ENCODE measurements at places on chromosomes 4 and X.

- DNase-seq: no peak
Measured at GRCh38 chr4:180665994-180666824, 1577.0 kb upstream of the TENM3 start.

DNA sequence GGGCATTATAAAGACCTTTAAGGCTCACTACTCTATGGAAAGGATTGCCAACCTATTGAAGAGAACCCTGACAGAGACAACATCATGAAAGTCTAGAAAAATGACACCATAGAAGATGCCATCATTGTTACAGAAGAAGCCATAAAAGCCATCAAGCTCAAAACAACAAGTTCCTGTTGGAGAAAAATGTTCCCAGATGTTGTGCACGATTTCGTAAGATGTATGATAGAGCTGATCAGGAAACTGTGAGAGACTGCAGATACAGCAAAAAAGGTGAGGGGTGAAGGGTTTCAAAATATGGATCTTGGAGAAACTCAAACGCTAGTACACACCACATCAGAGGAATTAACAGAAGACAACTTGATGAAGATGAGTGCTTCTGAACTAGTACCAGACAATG lies 53.3 kb downstream of the WDFY3 start:
- DNase-seq: no peak

DNA sequence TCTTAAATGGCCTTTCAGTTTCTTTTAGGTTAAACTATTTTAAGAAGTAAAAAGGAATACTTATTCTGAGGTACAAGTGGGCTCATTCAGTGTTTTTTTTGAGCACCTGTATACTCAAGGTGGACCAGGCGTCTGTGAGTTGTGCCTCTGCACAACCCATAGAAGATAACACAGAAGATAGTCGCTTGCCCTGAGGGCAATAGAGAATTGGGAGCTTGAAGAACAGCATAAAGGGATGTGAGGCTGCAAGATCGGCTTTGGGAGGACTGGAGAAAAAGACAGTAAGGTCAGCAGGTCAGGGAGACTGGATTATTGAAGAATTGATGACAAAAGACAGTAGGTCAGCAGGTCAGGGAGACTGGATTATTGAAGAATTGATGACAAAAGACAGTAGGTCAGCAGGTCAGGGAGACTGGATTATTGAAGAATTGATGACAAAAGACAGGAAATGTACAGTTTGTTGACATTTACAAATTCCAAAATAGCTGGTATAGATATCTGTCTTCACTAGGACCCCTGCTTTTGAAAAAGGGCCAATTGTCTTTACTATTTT lies 3.1 kb downstream of the CPE start:
- no peak for DNase-seq

GRCh38 chr4:41475402-41475801 lies 62.6 kb upstream of the LIMCH1 start:
- no peak for DNase-seq

GRCh38 chr4:159538556-159538955 lies 435.7 kb downstream of the RAPGEF2 start:
- no peak for DNase-seq

GRCh38 chrX:65194547-65194946 lies 218.3 kb upstream of the ZC4H2 start:
- no peak for DNase-seq

GRCh38 chrX:69161786-69162349 lies 3.4 kb downstream of the PJA1 start:
- no peak for DNase-seq

- DNase-seq: no peak
Measured at GRCh38 chr4:101125045-101125942, 222.0 kb downstream of the PPP3CA start.

GRCh38 chrX:106009145-106009544 lies 29.4 kb downstream of the SERPINA7 start:
- no peak for DNase-seq

- DNase-seq: no peak
Measured at GRCh38 chrX:74119016-74119910, 184.7 kb upstream of the ZCCHC13 start.

DNA sequence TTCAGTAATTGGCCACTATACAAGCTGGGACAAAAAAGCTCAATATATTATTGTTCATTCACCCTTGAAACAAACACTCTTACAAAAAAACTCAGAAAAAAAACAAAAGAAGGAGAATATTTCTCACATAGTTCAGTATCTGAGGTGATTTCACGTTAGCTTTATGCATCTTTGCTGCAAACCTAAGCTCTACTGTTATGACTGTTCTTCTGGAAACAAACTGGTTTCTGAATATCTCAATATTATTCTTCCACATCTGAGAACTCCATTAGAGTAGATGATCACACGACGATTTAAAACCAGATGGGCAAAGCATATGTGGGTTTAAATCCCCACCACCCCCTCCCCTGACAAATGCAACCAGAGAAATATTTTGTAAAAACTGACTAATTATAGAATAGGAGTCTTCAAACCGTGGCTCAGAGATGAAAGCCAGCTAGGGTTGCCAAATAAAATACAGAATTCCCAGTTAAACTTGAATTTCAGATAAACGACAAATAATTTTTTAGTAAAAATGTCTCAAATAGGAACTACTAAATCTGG lies 182.0 kb upstream of the FAM241A start:
- no peak for DNase-seq

- no peak for DNase-seq
Measured at GRCh38 chr4:48692044-48692443, 88.0 kb downstream of the FRYL start.

DNA sequence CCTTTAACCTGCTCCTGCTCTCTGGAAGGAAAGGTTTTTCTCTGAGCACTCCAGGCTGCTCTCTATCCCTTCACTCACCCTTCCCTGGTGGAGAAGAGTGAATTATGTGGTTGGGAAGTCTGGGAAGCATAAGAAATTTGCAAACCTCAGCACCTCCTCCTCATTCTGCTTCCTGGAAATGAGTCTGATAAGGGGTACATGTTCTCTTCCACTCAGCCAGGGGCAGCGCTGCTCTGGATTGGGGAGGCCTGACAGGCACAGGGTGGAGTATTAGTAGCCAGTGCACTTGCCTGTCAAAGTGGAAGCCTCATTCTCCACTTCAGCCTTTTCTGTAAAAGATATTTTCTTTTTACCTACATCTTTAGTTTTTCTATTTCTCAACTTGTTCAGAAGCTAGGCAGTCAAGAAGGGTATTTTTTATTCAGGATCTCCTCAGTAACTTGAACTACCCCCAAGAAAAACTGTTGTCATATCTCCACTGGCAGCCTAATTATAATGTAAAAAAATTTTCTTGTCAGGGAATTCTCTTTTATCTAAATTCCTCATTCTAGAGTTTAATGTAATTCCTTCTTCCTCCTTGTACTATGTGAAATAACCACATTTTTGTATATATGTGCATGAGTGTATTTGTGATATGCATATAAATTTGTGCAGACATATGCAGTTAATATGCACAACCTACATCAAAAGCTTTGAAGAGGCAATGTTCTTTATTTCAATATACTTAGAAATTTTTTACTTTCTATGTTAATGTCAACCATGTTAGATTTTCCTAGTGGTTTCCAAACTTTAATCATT lies 15.3 kb downstream of the ADAMTS3 start:
- no peak for DNase-seq

- no peak for DNase-seq
Measured at GRCh38 chrX:152072236-152072635, 66.1 kb downstream of the MAGEA10 start.

Measured in NCI-H187 (cell line).